D721Med (cell line): ENCODE measurements at places on chromosomes 12 and 14.

- no peak for DNase-seq
These were observed 436.2 kb upstream of the FLRT2 start for GRCh38 chr14:85093631-85094330.

DNA sequence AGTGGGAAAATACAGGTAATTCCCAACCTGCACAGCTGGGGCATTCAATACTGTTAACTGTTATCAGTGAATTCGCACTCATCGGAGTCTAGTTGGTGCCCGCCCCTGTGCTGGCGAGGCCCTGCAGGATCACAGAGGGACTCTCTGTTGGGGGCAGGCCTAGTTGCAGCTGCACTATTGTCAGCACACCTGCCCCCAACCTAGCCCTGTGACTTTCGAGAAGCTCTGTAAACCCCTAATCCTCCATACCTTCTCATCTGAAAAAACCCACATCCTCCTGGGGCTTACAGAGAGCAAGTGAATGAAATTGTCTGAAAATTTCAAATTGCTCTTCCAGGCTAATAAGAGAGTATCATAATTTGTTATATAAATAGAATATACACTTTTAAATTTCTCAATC is 132.2 kb upstream of the NUDT4 start:
- no peak for DNase-seq

- DNase-seq = no peak
These were observed 175.1 kb upstream of the ARHGAP5 start for GRCh38 chr14:31902002-31902401.

DNA sequence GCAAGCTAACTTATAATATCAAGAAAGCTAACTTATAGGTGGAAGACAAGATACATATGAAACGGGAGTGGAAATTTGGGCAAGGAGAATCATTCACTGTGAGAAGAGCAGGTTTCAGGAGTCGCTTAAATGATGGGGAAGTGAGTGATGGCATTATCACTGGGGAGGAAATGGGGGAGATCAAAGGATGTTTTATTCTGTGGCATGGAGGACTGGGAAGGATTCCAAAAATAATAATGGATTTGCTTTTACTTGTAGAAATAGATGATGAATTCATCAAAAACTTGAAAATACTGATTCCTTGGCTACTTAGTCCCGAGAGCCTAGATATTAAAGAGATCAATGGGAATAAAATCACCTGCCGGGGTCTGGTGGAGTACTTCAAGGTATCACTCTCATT is 47.8 kb downstream of the SAV1 start:
- no peak for DNase-seq

DNA sequence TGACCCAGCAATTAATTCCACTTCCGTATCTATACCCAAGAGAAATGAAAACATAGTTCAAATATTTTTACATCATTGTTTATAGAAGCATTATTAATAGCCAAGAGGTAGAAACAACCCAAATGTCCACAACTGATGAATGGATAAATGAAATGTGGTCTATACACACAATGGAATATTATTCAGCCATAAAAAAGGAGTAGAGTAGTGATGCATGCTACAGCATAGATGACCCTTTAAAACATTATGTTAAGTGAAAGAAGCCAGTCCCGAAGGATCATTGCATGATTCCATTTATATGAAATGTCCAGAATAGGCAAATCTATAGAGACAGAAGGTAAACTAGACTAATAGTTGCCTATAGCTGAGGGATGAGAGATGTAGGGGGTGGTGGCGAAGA is 29.3 kb downstream of the TGFB3 start:
- no peak for DNase-seq

- DNase-seq = no peak
These were observed at the start of gene DGKA for GRCh38 chr12:55930771-55931316. DGKA (plus strand) TSS chr12:55931162; CDS start chr12:55936504, 5,342 bp downstream.
